CD4-positive, alpha-beta T cell treated with Interleukin-6 at 100 ng/mL for 8 hours (primary cell): ENCODE measurements at places on chromosomes 6 and 20.

GRCh38 chr20:53136473-53136872 lies 164.3 kb downstream of the TSHZ2 start:
- DNase-seq = no peak

DNA sequence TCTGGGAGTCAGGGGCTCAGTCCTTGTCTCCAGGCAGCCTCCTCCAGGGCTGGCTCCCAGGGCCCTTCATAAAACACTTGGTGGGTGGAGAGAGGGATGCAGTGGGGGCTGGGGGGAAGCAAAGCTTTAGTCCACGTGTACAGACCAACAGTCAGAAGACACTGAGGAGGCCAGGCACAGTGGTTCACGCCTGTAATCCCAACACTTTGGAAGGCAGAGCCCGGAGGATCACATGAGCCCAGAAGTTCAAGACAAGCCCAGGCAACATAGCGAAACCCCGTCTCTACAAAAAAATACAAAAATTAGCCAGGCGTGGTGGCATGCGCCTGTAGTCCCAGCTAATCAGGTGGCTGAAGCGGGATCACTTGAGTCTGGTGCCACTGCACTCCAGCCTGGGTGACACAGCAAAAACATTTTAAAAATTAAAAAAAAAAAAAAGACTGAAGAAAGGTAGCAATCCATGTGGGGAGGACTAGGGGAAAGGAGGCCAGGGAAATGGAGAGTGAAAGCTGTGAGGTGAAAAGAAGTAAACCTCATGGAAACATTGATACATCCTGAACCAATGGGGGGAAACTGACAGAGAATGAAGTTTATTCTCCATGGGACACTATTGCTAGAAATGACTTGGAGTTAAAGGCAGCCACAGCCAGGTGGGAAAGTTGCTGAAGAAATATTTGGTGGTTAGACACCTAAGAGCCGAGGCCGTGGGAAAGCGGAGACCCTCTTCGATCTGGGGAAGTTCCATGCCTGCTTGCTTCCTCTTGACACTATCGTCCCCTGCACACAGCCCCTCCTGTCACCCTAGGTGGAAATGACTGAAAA lies 35.4 kb downstream of the PIM1 start:
- no peak for DNase-seq

DNA sequence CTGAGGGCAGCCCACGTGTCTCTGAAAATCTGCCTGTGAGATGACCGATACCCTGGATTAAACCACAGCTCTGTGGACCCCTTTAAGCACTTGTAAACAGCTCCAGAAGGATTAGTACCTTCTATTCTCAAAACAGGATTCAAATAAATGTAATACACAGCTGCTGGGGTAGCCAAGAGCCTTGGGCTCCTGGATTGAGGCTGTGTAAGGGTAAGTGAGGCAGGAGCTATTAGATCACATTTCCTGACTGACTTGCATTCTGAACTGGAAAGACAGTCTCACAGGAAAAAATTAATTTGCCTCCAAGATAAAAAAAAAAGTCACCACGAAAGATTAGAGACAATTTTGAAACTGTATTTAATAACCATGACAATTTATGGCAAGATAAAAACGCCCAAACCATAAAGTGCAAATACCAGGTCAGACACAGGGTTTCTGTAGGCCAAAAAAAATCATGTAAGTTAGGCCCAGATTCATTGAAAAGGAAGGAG lies 78.0 kb downstream of the TRMT11 start:
- no peak for DNase-seq

DNA sequence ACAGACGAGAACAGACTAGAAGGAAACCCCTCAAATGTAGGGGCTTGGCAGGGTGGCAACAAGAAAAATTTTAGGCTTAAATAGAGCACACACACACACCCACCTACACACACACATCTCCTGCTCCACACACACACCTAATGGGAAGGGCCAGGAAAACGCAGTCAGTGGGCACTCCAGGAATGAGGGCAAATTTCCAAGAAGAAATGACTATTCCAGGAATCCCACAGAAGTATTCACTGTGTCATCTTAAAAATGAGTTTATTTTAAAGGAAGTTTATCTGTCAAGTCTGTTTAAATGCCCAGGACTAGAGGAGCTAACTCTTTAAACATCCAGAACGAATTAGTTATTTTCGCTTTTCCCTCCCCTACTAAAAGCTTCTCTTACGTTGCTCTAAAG lies 13.0 kb downstream of the ALDH8A1 start:
- no peak for DNase-seq

DNA sequence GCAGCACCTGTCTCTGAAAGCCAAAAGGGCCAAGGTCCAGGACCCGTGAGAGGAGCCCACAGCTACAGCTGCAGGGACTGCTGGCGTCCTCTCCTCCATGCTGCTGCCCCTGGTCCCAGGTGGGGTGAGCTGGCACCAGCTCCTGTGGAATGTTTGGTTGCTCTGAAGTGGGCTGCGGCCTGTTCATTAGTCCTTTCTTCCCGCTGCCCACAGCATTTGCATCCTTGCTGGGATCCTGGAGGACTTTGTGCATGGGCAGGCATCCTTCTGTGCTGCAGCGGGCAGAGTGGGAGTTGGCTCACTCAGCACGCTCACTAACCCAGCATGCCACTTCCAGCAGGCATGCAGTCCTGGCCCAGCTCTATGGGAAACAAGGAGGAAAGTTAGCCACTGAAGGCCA lies 76.4 kb downstream of the DHX35 start:
- DNase-seq = no peak

DNA sequence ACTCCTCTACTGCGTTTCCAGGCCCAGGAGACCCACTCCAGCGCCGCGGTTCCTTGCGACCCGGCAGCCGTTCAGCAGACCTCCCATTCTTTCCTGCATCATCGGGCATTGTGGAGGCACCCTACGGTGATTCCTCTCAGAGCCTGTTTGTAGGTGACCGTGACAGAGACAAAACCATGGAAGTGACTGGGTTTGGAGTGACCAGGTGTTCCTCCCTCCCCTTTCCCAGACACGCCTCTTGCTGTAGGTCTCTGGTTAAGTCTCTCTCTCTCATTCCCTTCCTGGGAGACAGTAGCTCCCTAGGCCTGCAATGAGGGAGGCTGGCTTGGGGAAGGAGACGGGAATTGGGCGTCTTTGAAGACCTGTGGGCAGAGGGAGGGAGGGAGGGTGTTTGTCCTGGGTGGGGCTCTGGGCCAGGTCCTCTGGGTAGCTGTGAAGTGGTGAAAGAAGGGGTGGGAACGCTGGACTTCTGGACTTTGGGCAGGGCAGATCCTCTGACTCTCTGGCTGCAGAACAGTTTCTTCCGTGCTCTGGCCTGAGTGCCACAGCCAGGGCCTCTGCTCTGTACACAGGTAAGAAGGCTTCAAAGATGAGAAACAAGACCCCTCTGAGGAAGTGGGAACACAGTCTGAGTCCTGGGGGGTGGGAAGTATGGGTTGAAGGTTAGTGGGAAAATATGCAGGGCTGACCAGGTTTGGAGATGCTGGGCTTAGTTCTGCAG lies 763 bp downstream of the KLC4 start:
- no peak for DNase-seq

DNA sequence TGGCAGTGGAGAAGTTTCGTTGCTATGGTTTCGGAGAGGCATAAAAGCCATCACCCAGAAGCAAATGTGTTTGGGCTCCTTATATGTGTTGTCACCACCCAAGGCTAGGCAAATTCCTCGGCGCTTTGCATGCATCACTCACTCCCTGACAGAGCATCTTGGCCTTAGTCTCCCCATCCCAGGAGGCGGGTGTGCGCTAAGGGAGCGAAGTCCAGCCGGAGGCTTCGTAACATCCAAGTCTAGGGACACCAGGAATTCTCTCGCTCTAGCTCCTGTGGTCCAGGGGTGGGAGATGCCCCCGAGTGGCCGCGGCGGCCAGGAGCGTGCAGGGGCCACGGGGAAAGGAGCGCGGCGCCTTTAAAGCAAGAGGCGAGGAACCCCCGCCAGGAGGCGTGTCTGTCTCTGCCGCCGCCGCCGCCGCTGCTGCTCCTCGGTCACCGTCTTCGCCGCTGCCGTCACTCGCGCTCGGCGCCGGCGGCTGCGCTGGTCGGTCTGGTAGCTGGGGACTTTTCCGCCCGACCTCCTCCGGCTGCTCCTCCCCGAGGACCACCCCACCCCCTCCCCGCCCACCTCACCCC lies at the start of gene GRIK2:
GRIK2 (plus strand) TSS at position 458 of the 578 bp plus-strand sequence.
- no peak for DNase-seq

- DNase-seq = no peak
These were observed 124.4 kb downstream of the PACRG start for GRCh38 chr6:162852192-162852591.

GRCh38 chr20:58692579-58693225 lies at the start of gene NPEPL1:
NPEPL1 (plus strand) TSS chr20:58692800; CDS start chr20:58692901, 101 bp downstream.
- DNase-seq = peak; percentile 56

DNA sequence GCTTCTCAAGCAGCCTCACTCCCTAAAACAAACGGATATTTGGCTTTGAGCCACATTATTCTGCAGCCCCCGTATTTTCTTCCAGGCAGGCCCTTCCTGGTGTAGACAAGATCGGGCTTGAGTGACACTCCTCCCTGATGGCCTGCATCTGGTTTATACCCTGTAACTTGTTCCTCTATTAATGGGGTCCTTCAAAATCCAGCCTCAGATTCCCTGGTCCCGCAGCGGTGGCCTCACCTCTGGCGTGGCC lies 375 bp upstream of the TMEM14C start:
- DNase-seq = no peak

DNA sequence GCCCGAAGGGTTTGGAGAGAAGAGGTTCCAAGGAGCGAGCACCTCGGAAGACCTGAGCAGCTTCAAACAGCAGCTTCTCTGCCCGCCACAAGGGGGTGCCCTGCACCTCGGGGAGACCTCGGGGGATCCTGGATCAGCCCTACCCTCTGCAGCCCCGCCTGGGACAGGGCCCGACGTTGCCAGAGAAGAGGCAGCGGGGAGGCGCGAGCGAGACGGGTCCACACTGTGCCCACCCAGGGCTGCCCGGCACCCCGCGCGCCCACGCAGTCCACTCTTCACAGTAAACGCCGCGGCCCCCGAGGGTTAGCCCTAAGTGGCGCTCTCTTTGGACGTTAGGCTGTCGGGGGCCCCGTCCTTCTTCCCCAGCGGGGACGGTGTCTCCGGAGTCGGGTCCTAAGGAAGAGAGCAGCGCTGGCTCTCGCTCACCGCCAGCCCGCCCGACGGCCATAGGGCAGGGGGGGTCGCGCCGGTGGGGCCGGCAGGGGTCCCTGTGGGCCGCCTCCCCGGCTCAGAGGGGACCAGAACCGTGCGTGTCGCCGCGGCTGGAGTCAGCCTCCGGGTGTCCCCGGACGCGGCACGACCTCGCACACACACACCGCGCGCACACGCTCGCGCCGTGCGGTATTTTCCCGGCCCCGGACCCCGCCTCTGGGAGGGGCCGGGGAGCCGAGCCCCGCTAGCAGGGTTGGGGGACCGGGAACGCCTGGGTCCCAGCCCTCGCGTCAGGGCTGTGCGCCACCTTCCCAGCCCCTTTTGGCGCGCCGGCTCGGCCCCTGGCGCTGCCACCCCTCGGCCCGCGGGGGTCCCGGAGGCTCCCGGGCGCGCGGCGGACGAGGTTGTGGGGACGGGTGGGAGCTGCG lies 929 bp downstream of the CDH22 start:
- peak; percentile 70 for DNase-seq

DNA sequence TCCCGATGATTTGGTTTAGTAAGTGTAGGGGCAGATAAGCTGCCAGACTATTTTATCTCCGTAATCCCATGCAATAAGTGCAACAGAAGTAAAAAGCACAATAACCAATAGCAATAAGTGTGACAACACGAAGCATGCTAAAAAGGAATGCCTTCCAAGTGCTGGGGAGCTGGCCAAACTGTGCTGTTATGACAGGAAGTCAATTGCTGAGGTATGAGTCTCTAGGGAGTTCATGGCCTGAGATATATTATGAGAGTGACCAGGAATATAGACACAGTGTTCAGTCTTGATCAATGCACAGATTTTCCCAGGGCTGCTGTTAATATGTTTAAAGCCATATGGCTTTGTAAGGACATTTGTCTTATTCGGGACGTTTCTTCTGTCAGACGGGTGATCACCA lies 10.5 kb upstream of the ANGPT4 start:
- DNase-seq = no peak

GRCh38 chr6:137161949-137162348 lies 11.5 kb downstream of the IL22RA2 start:
- DNase-seq = no peak

GRCh38 chr6:56541741-56542360 lies 100.8 kb downstream of the DST start:
- DNase-seq = no peak

- DNase-seq = no peak
These were observed 42.5 kb downstream of the MBOAT1 start for GRCh38 chr6:20169786-20170185.

GRCh38 chr6:159894991-159895390 lies 4.2 kb downstream of the MAS1 start:
- no peak for DNase-seq

DNA sequence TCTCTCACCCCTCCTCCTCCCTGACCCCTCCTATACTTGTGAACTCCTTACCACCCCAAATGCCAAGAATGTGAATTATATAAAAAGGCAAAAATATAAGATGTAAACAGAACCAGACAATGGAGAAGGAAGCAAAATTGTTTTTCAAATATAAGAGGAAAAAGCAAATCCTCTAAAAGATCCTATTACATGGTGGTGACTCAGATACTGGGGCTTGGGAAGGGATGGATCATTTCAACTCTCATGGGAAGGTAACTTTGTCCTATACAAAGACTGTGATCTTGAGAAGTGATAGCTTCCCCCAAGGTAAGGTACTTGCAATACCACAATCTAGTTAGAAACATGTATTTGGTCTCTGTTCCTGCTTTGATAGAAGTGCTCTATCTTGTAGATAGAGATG lies 24.6 kb upstream of the TNFRSF21 start:
- no peak for DNase-seq

- no peak for DNase-seq
These were observed 73.8 kb downstream of the EYA4 start for GRCh38 chr6:133314947-133315346.

- DNase-seq = no peak
These were observed 18.7 kb upstream of the UFL1 start for GRCh38 chr6:96502915-96503314.

DNA sequence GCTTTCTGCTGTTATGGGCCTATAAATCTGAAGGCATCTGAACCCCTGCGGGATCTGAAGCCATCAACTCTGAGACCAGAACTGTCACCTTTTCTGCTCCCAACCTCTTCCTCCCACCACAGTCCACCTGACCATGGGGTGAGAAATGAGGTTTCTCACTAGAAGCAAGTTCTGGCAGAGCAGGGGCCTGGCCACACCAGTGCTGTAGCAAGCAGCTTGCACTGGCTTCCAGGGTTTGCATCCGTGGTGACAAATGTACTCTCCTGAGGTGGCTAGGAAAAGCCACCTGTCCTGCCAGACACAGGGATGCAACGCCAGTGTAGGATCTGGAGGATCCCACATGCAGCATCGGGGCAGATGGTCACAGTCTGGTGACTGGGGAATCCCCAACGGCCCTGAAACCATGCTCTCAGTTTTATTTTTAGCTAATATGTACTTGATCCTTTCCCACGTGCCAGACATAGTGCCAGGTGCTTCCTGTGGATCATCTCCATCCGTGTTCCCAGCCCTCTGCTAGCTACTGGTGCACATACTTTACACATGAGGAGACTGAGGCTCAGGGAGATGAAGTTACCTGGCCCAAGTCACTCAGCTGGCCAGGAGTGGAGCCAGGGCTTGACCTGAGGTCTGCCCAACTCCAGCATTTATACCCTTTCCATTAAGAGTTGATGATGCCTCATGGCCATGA lies 122.1 kb upstream of the SPACA1 start:
- DNase-seq = no peak

- peak; percentile 13 for DNase-seq
These were observed 26.4 kb downstream of the LY86 start for GRCh38 chr6:6614983-6615349.

- no peak for DNase-seq
These were observed 25.2 kb downstream of the ILRUN start for GRCh38 chr6:34671367-34671766.
